ENCODE measurements at places on chromosomes 6 and 20.
A peak's percentile ranks its signal among the peaks of the same experiment; 100 is the strongest.

- DNase-seq, result peak; percentile 50
These were observed 55.6 kb downstream of the ZNF292 start for GRCh38 chr6:87210979-87211378.

- no peak for DNase-seq
These were observed 266.0 kb downstream of the CDKAL1 start for GRCh38 chr6:20800229-20800628.

- DNase-seq, result no peak
These were observed 35.4 kb upstream of the ZNFX1 start for GRCh38 chr20:49313283-49313682.

- no peak for DNase-seq
These were observed 45.8 kb downstream of the AGPAT4 start for GRCh38 chr6:161228096-161228495.

GRCh38 chr20:37265152-37265551 is 3.5 kb upstream of the GHRH start:
- no peak for DNase-seq

GRCh38 chr6:40504274-40504673 is 82.9 kb downstream of the LRFN2 start:
- no peak for DNase-seq

DNA sequence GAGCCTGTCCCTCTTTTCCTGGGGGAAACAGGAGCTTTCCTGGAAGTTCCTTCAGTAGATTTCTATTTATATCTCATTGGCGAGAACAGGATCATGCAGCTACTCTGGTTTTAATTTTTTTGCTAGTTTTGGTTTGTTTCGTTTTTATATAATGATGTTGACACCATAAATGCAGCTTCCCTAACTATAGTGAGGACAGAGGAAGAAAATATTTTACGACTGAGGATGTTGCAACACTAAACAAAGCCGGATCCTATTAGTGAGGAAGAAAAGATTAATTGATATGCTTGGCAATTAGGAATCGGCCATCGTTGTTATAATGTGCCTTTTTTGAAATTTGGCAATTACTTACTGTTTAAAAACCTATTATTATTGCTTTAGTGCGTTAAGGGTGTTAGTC is 16.6 kb downstream of the KDM1B start:
- DNase-seq, result no peak

- DNase-seq, result no peak
These were observed 232.6 kb upstream of the PDE10A start for GRCh38 chr6:165895421-165896165.

GRCh38 chr20:21004386-21005076 is 101.6 kb downstream of the LINC00237 start:
- no peak for DNase-seq

All from LHCN-M2 (cell line).